ENCODE measurements at places on chromosomes 7 and 10.

DNA sequence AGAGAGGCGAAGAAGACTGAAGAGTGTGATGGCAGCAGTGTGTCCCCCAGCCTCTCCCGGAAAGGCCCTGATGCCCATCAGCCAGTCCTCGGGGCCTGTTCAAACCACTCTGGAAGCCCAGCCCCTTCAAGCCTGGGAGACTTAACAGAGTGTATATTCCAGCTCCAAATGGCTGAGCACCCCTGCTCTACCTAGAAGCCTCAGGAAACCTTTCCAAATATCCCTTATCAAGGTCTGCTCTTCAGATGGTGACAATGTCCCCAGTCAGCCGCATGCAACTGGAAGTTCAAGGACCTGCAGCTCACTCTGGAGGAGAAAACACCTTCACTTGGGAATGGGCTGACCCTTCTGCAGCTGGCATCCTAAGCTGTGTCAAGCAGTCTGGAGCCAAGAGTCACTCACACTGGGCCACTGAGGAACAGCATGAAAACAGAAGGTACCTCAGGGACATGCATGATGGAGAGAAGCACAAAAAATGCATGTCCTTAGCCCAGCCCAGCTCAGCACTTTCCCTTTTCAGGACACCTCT, 10.2 kb downstream of the ANXA11 start:
- no peak for DNase-seq

GRCh38 chr7:78558566-78558965, 760.0 kb downstream of the PHTF2 start:
- DNase-seq: no peak

DNA sequence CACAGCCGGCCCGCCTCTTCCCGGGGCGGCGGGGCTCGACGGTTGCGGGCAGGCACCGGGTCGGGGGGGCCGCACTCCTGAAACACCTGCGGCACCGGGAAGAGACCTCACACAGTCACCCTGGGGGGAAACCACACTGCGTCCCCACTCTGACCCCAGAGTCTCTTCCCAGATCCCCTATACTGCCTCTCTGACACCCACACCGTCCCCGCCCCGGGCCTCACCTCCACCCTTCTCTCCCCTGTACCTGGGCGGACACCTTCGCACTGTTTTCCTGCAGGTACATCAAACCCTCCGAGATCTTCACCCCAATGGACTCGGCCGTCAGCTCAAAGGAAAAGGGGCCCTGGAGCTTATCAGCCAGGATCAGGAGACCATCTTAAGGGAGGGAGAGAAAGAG, 3.4 kb upstream of the GAL3ST4 start:
- DNase-seq: no peak

DNA sequence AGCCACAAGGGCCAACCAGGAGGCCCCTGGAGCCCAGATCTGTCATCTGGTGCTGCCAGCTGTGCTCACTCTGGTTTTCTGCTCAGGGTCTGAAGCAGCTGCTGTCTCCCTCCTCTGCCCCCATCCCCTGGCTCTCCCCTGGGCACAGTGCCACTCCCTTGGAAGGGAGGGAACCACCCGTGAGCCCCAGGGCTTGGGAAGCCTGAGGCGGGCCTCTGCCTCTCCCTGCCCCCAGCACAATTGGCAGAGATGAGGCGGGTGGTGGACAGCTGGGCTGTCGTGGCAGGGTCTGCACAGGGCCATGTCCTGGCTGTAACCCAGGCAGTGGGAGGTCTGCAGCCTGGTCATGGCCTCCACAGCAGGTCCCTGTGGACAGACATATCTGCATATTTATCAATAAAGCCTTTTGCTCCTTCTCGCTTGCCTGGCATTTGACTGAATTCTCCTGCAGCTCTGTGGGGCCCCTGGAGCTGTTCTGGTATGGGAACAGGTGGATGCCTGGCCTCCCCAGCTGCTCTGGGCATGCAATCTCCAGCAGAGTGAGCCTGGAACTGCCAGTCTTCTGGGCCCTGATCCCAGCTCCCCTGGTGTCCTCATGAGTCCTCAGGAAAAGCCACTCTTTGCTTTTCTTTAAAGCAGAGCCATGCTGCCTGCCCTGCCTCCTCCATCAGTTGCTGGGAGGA, 1.6 kb upstream of the ANKRD2 start:
- no peak for DNase-seq

DNA sequence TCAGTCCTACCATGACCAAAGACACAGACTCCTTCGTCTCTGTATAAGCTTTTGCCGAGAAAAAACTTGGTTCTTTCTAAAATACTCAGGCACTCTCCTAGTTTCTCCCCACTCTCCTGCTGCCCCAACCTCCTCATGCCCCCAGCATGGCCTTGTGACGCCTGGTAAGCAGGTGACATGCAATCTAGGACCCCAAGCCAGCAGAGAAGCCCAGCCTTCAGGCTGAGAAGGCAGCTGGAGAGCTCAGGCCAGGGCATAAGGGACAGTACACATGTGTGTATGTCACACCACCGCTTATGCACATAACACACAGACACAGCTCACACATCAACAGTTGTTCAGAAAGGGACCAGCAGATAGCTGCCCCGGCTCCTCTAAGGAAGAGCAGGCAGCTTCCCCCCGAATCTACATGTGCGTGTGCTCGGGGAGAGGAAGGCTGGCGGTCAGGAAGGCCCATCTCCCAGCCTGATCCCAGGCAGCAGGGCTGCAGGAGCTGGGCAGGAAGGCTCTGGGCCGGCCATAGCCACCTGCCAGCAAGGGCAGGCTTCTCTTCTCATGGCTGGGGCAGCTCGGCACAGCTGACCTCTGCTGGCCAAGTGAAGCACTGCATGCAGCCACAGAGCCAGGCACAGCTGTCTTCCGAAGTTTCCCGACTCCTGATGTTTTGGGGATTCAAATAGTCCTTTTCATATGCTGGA, 8.5 kb downstream of the DDX56 start:
- DNase-seq: peak; percentile 72

- DNase-seq: peak; percentile 31
Measured at GRCh38 chr7:31373337-31374289, 33.1 kb upstream of the NEUROD6 start.

DNA sequence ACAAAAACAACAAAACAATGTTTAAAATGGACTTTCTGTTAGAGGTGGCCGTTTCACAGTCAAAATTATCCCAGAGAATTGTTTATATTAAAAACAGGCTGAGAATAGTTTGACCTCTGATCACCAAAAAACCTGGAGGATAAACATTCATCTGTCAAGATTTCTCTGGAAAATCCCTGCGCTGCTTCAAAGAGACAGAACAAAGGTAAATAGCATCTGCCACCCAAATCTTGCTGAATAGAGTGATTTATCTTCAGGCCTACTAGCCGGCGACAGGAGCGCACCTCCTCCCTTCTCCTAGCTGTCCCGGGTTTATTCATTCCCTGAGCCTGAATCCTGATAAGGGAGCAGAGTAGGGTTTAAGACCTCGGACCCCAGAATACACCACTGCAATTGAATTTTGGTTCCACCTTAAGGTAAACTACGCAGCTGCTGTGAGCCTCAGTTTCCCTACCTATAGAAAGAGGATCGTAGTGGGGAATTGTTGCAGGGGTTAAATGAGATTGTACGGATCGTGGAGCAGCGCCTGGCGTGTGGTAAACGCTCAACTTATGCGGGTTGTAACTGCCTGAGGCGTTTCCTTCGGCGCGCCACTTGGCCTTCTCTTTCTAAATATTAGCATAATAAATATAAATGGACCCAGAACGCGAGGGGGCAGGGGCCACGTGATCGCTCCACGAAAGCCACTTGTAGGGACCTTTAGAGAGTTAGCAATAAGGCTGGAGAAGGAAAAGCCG, 498 bp upstream of the ST7 start:
- DNase-seq: no peak

DNA sequence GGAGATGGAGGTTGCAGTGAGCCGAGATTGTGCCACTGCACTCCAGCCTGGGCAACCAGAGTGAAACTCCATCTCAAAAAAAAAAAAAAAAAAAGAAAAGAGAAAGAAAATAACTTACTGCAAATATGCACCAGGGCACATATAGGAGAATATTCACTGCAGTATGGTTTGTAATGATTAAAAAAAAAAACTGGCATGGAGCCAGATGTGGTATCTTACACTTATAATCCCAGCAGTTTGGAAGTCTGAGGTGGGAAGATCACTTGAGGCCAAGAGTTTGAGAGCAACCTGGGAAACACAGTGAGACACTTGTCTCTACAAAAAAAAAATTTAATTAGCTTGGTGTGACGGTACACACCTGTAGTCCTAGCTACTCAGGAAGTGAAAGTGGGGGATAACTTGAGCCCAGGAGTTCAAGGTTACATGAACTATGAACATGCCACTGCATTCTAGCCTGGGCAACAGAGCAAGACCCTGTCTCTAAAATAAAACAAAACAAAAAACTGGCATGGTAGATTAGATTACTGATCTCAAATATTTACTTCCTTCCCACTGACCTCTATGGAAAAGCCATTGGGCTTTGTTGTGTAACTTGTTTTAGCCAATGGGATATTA, 85.6 kb downstream of the MICU1 start:
- no peak for DNase-seq

DNA sequence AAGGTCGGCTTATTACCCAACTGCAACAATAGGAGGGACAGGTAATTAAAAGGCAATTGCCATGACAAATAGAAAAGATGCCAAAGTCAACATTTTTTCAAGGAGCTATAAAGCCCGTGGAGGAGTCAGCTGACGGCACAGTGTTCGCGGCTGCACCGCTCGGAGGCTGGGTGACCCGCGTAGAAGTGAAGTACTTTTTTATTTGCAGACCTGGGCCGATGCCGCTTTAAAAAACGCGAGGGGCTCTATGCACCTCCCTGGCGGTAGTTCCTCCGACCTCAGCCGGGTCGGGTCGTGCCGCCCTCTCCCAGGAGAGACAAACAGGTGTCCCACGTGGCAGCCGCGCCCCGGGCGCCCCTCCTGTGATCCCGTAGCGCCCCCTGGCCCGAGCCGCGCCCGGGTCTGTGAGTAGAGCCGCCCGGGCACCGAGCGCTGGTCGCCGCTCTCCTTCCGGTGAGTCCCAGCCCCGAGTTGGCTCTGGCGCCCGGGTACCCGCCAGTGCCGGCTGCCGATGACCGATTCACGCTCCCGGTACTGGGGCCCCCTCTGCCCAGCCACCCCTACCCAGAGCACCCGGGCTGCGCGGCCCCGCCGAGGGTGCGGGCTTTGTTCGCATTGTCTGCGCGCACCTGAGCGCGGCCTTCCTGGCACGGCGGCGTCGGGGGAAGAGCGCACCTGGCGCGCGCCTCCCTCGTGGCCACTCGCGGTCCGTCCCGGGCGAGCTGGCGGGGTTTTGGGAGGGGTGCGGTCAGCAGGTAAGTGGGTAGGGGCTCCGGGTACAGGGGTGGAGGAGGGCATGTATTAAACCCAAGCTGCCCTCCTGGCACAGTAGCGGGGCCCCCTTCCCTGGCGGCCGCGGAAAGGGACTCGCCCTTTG, at the start of gene VWA2:
VWA2 (plus strand) TSS at position 138 of the 877 bp plus-strand sequence. CDS start 9,460 bp downstream, outside the sequence.
- peak; percentile 28 for DNase-seq

- DNase-seq: peak; percentile 72
Measured at GRCh38 chr7:5526100-5526905, 102.7 kb upstream of the TNRC18 start.

- DNase-seq: no peak
Measured at GRCh38 chr7:91373111-91373800, 109.0 kb downstream of the FZD1 start.

DNA sequence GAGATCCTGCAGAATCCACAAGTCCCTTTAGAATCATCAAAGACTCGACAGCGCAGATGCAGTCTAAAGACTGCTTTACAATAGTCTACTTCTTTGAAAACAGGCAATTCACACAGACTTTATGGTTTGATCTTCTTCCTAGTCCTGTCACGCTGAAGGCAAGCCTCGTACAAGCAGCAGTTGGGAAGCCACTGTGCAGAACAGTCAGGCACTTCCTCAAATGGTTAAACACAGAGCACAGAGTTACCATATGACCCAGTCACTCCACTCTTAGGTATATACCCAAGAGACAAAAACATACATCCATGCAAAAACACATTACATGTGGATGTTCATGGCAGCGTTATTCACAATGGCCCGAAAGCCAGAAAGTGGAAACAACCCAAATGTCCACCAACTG, 41.4 kb downstream of the LRRC20 start:
- no peak for DNase-seq

DNA sequence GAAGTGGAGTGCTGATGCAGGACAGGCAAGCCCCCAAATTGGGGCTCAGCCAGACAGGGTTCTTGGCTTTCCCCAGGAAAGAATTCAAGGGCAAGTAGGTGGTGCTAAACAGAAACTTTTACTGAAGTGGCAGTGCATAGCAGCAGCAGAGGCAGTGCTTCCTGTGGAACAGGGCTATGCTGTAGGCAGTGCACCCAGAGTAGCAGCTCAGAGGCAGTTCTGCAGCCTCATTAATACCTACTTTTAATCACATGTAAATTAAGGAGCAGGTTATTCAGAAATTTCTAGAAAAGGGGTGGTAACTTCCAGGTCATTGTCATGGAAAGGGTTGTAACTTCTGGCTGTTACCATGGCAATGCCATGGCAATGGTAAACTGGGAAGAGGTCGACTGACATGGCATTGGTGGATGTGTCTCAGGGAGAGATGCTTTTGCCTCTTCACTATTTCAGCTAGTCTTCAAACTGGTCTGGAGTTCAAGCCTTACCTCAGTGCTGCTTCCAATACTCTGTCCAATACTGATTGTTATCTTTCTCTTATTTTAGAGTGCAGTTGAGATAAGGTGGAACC, 29.2 kb downstream of the PRSS58 start:
- DNase-seq: no peak

DNA sequence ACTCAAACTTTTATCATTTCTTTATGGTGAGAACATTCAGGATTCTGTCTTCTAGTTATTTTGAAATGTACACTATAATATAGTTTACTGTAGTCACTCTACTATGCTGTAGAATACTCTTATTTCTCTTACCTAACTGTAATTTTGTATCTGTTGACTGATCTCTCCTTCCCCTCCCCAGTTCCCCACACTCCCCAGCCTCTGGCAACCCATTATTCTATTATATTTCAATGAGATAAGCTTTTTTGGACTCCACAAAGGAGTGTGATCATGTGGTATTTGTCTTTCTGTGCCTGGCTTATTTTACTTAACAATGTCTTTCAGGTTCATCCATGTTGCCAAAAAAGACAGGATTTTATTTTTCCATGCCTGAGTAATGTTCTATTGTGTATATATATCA, 71.4 kb upstream of the DYNC1I1 start:
- DNase-seq: no peak

DNA sequence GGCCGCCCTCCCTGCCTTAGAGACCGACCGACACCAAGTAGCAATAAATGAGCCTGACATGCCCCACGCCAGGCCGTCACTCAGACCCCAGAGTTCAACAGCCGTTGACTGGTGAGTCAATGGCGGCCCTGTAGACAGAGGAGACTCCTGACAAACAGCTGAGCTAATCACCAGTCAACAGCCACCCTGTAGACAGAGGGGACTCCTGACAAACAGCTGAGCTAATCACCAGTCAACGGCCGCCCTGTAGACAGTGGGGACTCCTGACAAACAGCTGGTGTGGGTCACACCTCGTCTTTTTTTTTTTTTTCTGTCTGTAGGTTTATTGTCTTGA, 16.9 kb upstream of the KNDC1 start:
- no peak for DNase-seq

Data from activated CD4-positive, alpha-beta T cell treated with anti-CD3 and anti-CD28 coated beads, Interleukin-2, Interleukin-6, amounts not matched to agents 100 ng/mL and 50 ng/mL, durations not matched to agents 16 hours and 8 hours (primary cell).